ENCODE measurements at places on chromosomes 5 and 9.

- no peak for DNase-seq
Observed at GRCh38 chr5:80919678-80920196, 40.4 kb upstream of the RASGRF2 start.

DNA sequence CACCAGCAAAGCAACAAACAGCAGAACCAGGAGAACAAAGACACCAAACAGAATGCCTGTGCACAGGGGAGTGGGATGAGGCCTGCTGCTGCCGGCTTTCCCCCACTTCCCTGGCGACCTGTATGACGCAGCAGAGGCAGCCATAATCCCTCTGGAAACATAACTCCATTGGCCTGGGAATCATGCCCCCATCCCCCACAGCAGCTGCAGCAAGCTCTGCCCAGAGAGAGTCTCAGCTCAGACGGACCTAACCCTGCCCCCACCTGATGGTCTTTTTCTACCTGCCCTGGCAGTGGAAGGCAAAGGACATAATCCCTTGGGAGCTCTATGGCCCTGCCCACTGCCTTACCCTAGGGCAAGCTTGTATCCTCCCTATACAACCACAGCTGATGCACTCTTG lies 81.8 kb upstream of the FANCC start:
- DNase-seq, result no peak

DNA sequence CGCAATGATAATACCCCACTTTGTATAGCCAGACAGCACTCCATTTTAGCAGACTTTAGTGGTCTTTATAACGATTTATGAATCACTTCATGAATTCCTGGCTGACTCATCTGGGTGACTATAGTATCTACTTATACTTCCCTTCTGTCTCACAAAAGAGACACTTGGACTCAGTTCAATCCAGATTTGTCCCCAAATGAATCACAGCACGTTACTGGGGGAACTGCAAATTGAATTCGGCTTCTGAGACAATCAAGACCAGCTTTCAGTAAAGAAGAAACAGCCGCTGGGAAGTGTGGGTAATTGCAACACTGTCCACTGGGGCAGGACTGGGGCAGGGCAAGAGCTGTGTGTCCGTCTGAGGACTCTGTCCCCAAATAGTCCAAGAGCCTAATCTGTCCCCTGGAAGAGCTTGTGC lies 337.3 kb upstream of the RFX3 start:
- DNase-seq, result no peak

DNA sequence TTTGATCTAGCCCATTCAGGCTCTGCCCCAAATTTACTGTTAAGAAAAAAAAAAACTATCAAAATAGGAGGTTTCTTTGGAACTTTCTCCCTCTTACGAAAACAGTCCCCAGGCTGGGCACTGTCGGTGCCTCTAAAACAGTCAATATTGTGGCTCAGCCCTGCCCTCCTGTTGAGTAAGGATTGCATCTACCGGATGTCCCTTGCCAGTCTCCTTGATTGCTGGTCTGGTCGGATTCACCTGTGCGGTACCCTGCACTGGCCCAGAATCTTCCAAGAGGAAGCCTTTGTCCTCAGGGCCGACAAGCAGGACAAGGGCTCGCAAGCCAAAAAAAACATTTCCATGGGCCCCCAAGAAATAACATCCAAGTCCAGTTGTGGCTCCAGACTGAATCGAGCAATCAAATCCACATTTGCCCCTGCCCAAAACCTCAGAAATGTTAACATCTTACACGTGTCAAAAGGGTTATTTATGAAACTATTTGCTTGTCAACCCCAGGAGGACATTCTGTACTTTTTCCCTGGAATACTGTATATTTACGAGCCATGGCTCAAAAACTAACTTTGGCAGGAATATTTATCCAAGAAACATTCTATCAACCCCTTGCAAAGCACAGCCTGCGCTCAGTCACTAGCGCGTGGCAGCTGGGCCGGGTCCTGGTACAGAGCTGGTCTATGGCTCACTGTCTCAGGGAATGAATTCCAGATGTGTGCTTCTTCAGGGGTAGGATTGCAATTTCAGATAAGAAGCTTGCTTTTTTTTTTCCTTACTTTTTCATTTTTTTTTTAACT lies 129.2 kb upstream of the ADRA1B start:
- DNase-seq, result no peak

DNA sequence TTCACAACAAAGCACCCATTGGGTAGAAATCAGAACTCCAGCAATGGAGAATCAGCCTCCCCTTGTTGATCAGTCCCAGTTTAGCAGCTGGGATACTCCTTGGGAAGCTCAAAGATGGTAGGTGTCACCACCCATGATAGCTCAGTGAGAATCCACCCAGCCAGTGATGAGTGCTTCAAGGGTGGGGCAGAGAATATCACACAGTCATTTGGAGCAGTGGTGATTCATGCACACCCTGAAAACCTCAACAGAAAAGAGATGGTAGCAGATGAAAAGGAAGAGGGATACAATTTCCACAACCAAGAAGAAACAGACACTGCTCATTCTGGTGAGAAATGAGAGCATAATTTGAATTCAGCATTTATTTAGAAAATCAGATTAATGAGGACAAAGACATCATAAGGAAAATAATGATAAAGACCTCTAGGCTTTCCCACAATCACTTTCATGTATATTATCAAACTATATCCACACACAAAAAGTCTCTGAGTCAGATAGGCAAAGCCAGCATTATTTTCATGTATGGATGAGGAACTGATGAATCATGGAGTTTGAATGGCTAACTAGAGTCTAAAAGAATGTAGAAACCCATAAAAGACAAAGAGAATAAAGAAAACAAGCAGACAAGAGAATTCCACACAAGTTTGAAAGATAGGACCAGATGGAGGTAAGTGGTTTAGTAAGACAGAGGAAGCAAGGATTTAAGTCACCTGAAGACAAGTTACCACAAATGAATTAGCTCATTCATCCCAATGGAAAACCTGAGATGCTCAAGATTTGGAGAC lies 82.9 kb downstream of the FEM1C start:
- DNase-seq, result no peak

DNA sequence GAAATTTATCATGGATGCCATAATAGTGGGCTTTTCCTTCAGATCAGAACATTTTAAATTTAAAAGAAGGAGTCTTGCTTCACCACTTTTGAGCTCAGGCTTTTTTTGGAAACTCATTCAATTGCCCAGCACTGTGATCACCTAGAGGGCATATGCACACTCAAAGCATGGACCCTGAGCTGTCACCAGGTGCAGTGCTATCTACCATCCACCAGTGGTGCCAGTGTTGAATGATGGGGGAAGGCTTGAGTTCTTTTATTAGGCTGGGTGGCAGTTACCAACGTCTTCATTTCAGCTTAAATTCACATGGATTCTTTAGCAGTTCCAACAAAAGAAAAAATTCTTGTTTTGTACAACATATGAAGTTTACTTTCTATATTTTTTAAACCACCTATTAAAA lies 164.1 kb downstream of the CFAP90 start:
- no peak for DNase-seq

DNA sequence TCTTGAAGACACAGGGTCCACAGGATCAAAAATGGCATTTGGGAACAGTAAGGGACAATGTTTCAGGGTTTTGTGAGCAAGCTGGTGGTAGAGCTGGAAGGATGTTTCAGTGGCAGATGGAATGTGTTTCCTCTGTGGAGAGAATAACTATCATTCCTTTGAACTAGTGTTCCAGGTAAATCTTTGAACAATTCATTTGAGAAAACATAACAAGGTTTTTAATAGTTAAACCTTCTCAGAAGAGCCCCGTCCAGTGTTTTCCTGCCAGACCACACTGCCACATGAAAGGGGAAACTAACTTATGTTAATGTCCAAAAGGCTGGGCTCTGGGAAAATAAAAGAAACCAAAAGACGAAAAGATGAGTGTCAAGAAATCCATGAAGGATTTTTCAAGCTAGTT lies 207.0 kb upstream of the ZNF462 start:
- no peak for DNase-seq

DNA sequence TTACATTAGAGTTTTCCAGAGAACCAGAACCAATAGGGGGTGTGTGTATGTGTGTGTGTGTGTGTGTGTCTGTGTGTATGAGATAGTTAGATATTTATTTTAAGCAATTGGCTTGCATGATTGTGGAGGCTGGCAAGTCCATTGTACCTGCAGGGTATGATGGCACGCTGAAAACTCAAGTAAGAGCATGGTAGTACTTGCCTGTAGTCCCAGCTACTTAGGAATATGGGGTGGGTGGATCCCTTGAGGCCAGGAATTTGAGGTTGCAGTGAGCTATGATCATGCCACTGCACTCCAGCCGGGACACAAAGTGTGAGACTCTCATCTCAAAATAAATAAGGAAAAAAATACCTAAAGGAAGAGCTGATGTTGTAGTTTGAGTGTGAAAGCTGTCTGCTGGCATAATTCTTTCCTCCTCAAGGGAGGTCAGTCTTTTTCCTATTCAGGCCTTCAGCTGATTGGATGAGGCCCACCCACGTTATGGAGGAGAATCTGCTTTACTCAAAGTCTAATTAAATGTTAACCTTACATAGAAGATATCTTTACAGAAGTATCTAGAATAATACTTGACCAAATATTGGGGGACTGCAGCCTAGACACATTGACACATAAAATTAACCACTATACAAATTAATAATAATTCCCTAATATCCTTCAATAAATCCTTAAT lies 107.6 kb downstream of the FGF1 start:
- no peak for DNase-seq

GRCh38 chr5:135108992-135109391 lies 75.0 kb upstream of the PITX1 start:
- DNase-seq, result no peak

DNA sequence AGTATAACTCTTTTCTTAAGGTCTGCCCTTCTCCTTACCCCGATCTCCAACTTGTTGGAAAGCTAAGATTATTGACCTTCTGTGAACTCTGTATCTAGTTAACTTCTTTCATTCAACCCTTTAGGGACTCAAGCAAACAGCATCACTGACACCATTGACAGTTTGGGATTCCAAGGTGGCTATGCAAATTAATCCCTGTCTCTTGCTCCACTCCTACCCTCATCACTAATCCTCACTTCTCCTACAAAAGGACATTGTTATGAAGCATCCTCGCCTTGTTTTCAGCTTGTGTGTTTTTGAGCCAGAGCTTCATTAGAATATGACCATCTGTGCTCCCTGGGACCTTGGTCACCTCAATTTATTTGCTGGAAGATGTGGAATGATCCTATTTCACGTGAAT lies 337.9 kb downstream of the PDE4D start:
- no peak for DNase-seq
